AG10803 (cell line): ENCODE measurements at places on chromosomes 6 and 20.

- DNase-seq: no peak
These were observed 28.8 kb upstream of the CCDC167 start for GRCh38 chr6:37528541-37528940.

GRCh38 chr6:150293423-150294173 is 75.2 kb upstream of the IYD start:
- DNase-seq: peak; percentile 47

DNA sequence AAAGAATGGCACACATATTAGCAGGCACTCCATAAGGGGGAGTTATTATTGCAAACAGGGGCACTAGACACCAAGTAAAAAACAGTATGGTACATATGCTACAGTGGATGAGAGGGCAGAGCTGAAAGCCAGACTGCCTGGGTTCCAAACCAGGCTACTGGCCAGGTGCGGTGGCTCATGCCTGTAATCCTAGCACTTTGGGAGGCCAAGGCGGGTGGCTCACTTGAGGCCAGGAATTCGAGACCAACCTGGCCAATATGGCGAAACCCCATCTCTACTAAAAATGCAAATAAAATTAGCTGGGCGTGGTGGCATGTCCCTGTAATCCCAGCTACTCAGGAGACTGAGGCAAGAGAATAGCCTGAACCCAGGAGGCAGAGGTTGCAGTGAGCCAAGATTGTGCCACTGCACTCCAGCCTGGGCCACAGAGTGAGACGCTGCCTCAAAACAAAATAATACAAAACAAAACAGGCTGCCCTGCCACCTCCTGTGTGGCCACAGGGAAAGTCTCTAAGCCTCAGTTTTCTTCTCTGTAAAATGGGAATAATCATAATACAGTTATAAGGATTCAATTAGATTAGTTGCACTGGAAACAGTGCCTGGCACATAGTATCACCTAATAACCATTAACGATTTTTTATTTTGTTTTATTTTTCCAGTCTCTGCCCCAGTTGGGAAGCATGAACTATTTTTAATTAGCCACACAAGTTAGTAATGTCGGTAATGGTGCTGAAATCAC is 7.5 kb upstream of the TTPAL start:
- no peak for DNase-seq

GRCh38 chr6:118865100-118865391 is 28.9 kb upstream of the ASF1A start:
- no peak for DNase-seq

DNA sequence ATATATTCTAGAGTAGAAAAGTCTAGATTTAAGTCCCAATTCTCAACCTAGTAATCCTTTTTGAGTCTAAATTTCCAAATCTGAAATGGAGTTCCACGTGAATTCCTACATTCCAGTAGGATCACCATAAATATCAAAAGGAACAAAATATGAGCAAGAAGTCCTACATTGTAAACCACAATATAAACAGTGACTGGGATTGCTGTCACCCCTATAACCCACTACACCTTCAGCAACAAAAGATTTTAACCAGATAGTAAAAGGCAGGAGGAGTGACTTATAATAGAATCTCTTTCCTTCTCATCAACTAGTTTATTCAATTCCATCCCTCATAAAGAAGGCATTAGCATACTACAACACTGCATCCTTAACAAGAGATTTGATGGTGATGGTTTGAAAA is 210.6 kb downstream of the KIF16B start:
- DNase-seq: no peak

GRCh38 chr6:147022041-147022440 is 182.2 kb upstream of the STXBP5 start:
- DNase-seq: peak; percentile 62

- DNase-seq: peak; percentile 48
These were observed 56.2 kb upstream of the RIPOR2 start for GRCh38 chr6:24991810-24992467.

DNA sequence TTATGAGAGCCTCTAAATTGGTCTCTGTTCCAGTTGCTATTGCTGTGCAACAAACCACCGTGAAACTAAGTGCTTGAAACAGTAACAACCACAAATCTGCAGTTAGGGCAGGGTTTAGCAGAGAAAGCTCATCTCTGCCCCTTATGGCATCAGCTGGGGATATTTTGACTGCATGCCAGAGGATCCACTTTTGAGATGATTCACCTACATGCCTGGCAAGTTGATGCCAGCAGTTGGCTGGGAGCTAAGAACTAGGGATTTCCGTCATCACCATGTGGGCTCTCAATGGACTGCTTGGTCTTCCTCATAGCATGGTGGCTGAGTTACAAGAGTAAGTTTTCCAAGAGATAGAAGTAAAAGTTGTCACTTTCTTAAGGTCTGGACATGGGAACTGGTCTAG is 35.1 kb downstream of the PLCB4 start:
- DNase-seq: peak; percentile 45

GRCh38 chr6:46263707-46264086 is 92.9 kb upstream of the ENPP5 start:
- DNase-seq: peak; percentile 97

DNA sequence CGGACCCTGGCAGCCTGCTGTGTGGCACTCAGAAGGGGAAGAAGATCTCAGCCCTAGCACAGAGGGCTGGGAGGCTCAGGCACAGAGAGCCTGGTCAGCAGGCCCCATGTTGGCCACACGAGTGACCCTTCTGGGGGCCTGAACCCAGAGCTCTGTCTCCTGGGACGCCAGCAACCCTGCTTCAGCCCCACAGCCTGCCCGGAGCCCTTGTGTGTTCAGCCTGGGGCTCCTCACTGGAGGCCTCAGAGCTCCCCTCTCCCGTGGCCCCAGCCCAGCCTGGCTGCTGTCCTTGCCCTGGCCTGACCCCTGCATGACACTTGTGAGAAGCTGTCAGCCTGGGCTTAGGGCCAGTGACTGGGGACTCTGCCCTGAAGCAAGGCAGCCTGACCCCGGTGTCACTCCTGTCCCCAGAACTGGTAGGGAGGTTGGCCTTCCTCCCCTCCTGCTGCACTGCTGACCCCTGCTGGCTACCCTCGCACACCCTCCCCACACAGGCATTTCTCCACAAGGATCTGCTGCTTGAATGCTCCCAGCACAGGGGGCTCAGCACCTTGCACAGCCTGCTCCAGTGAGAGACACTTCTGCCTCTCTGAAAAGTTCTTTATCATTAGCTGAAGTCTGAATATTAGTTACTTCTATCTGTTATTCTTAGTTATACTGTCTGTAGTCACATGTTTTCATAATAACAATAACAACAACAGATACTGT is 15.4 kb upstream of the IP6K3 start:
- DNase-seq: peak; percentile 53

DNA sequence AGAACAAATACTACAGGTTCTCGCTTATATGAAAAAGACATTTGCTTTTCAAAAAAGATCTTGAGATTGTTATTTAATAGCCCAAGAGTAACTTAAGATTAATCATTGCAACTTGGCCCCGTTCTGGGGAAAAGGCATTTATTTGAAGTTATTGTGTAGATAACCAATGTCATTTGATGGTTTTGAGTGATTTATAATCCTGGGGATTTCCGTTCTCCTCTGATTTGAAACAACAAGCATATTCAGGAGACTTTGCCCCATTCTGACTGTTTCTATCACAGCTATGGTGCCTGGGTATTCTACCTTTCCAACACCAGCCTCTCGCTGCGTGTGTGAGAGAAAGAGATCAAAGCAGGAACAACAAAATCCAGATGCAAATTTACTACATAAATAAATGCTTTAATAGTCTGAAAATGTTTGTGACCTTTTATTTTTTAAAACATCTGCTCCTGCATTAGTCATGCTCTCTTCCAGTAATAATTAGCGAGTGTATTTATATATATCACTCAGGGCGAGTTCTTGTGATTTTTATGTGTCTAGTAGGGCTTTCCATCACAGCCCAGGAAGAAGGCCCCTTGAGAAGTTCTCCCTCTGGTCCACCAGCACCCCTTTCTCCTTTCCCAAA is 197.9 kb upstream of the FOXQ1 start:
- DNase-seq: peak; percentile 22

- DNase-seq: no peak
These were observed 154.1 kb downstream of the GJA10 start for GRCh38 chr6:90048206-90048967.

GRCh38 chr20:40325006-40325568 is 363.9 kb downstream of the MAFB start:
- no peak for DNase-seq

GRCh38 chr6:69918813-69919475 is 52.6 kb downstream of the COL19A1 start:
- DNase-seq: no peak

DNA sequence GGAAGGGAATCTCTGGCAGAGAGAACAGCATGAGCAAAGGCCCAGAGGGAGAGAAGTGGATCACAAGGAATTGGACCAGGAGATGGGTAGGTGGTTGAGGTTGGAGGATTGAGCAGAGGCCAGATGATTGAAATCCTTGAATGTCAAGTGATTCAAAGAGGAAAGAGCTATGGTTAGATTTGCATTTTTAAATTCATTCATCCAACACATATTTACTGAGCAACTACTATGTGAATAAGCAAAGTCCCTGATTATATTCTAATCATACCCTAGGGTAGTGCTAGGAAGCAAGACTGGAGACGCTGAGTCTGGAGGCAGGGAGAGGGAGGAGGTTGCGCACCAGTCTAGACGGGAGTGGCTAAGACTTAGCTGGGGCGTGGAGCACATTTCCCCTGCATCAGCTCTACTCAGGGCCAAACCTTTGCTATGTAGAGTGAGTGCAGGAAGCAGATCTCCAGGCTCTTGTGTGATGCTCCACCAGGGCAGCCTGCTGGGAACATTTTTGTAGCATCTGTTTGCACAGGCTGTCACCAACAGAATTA is 40.2 kb downstream of the EYA2 start:
- DNase-seq: no peak

GRCh38 chr20:33874129-33874528 is 63.0 kb downstream of the CHMP4B start:
- DNase-seq: no peak

GRCh38 chr6:67231092-67231491 is 1404.0 kb upstream of the ADGRB3 start:
- no peak for DNase-seq

DNA sequence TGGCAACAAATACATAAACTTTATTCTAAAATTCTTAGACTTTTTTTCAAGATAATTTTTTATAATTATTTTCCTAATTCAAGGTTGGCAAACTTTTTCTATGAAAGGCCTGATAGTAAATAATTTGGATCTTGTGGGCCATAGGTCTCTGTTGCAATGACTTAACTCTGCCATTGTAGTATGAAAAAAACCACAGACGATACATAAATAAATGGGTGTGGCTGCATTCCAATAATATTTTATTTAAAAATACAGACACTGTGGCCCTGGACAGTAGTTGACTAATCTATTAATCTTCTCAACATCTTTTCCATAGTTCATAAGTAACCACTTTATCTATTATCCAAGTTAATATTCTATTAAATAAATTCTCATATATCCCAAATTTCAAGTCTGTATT is 281.1 kb downstream of the SYNE1 start:
- DNase-seq: peak; percentile 16

GRCh38 chr6:13407709-13408695 is 79.4 kb downstream of the GFOD1 start:
- peak; percentile 85 for DNase-seq

DNA sequence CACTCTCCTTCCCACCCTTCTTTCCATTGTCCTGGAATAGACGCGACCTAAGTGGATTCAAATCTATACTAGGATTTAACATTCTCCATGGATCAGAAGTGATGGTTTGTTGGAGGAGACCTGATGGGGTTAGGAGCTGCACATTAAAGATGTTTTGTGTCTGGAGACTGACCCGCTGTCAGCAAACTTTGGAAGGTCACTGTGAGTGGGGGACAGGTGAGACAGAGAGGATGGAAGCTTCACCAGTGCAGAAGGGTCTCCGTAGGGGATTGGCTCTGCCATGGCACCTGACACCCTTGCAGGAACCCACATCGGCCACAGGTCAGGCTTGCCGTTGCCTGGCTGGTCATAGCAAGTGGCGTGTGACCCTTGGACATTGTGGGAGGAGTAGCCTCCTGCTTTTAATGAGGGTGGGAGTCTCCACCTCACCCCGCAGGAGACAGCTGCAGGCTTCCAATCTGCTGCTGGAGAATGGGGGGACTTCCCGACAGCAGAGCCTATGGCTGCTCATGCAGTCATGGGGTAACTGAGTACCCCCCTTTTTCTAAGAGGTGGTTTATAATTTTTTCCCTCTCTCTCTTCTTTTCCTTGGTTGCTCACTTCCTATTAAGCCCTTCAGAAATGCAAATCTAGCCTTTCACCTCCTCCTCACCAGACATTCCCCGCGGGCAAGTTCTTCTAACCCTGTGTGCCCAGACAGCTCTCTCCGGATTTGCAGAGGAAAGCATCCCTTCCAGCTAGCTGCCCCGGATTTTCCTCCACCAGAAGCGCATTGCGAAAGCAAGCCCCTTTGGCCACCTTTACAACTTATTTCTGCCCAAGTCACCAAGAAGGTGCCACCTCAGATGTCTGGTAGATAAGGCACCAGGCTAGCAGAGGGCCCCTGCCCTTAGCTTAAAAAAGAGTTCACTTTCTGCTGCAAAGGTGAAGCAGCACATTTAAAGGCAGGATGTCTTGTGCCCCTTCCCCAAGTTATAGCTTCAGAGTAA is 53.5 kb downstream of the DACT2 start:
- DNase-seq: no peak

DNA sequence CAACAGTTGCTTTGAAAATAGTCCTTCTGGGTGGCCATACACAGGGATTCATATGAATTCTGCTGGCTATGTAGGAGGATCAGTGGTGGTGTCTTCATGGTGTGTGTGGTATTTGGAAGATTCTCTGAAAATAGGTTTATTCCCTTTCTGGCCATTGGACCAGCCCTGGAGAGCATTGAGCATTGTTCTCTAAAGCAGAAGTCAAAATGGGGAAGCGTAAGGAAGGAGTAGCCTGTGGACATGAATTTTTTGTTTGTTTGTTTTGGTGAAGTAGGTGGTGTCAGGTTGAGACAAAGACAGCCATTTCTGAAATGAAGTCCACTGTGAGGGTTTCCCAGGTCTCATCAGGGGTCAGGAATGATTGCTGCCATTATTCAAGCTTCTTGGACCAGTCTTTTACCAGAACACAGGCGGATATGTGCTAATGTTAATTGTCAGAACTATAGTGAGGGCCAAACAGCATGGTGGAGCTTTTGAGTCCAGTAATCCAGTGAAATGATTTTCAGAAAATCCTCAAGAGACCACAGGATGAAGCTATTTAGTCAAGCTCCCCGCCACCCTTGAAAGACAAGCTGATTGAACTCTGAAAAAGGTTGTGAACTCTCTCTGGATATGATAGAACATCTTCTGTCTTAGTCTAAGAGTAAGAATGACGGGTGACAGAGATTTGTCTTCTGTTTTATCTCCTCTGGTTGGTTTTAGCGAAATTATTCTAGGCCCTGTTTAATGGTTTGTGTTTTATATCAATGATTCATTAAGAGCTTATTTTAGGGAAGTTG is 60.0 kb downstream of the DNAH8 start:
- DNase-seq: no peak
